Pericardium fibroblast (primary cell): ENCODE measurements at places on chromosomes 16 and 17. TPM values are rescaled to one million over a fixed set of nuclear protein-coding genes. Genes with fewer than 3 reads are reported as not detected.

The CTF1 gene
- total RNA-seq: 2.9 and 5.2 TPM in 2 replicates

The C17orf107 gene
- total RNA-seq: 3.8 and 5.4 TPM in 2 replicates

The TMC6 gene
- 2.9 and 4.4 TPM in 2 replicates for total RNA-seq

The SCNN1B gene
- not detected in 2 replicates for total RNA-seq

The CHD9NB gene
- 1.1 and 1.6 TPM in 2 replicates for total RNA-seq
